Astrocyte of the cerebellum (primary cell): ENCODE measurements at places on chromosomes 13 and 19.

GRCh38 chr19:46496304-46496703, 637 bp upstream of the PNMA8B start:
- DNase-seq: no peak

- no peak for DNase-seq
Observed at GRCh38 chr13:108650271-108650670, 20.9 kb downstream of the MYO16 start.

DNA sequence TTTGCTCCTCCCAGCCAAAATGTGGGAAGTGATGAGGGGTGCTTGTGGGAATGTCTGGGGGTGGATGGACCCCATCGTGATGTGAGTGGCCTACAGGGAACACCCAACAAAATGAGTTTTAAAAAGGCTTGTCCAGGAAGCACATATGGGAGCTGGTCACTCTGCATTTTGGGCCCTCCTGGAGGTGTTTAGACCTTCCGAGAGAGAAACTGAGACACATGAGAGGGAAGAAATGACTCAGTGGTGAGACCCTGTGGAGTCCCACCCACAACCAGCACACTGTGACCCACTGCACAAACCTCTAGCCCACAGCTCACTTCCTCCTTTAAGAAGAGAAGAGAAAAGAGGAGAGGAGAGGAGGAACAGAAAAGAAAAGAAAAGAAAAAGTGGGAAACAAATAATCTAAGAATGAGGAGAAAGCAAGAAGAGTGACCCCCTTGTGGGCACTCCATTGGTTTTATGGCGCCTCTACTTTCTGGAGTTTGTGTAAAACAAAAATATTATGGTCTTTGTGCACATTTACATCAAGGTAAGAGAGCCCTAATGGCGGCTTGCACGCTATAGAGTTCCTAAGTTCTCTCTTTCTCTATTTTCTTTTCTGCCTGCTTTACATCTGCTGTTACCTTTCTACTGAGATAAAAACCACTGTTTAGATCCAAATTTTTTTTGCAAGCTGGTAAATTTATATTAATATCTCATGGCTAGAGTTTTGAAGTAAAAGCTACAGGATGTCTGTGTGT, 13.3 kb upstream of the LILRB1 start:
- no peak for DNase-seq

DNA sequence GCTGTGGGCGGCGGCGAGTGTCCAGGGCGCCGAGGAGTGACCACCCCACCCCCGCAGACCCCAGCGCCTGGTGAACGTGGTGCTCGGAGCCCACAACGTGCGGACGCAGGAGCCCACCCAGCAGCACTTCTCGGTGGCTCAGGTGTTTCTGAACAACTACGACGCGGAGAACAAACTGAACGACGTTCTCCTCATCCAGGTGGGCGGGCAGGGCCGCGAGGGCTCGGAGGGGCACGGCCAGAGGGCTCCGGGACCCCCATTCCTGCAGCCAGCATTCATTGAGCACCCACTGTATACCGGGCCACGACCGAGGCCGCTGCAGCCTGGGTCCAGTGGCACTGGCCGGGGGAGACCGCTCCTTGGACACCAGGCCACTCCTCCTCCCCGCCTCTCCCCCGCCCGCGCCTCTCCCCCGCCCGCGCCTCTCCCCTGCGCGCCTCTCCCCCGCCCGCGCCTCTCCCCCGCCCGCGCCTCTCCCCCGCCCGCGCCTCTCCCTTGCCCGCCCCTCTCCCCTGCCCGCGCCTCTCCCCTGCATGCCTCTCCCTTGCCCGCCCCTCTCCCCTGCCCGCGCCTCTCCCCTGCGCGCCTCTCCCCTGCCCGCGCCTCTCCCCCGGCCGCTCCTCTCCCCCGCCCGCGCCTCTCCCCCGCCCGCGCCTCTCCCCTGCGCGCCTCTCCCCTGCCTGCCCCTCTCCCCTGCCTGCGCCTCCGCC, 3.2 kb downstream of the PRTN3 start:
- no peak for DNase-seq

- DNase-seq: no peak
Observed at GRCh38 chr13:57799624-57800023, 168.1 kb downstream of the PCDH17 start.

- DNase-seq: no peak
Observed at GRCh38 chr19:39736088-39736487, 1.7 kb downstream of the CLC start.

- DNase-seq: no peak
Observed at GRCh38 chr13:112142401-112142930, 75.5 kb downstream of the SOX1 start.

- DNase-seq: no peak
Observed at GRCh38 chr13:40255551-40255950, 410.9 kb downstream of the FOXO1 start.

- DNase-seq: no peak
Observed at GRCh38 chr19:50490411-50490811, 13.8 kb upstream of the GARIN5A start.

- no peak for DNase-seq
Observed at GRCh38 chr13:28432816-28433560, 61.9 kb downstream of the FLT1 start.

DNA sequence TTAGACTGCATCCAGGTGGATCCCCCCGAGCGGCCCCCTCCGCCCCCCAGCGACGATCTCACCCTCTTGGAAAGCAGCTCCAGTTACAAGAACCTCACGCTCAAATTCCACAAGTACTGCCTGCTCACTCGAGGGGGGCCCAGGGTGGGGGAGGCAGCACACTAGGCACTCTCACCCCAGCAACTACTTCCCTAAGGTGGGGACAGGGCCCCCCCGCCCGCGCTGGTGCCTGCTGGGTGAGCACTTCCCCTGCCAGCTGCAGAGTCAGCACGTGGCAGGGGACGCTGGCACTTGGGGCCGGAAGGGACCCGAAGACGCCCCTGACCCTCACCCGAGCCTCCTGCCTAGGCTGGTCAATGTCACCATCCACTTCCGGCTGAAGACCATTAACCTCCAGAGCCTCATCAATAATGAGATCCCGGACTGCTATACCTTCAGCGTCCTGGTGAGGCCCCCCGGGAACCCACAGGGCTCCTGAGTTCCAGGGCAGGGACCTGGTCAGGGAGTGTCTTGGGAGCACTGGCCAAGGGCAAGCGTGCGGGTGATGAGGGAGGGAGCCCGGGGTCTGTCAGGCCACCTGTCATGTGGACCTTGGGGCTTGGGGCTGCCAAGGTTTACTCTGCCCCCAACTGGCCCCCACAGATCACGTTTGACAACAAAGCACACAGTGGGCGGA, 5.2 kb downstream of the MCOLN1 start:
- no peak for DNase-seq

GRCh38 chr13:24275041-24275440, 34.3 kb upstream of the C1QTNF9 start:
- no peak for DNase-seq

DNA sequence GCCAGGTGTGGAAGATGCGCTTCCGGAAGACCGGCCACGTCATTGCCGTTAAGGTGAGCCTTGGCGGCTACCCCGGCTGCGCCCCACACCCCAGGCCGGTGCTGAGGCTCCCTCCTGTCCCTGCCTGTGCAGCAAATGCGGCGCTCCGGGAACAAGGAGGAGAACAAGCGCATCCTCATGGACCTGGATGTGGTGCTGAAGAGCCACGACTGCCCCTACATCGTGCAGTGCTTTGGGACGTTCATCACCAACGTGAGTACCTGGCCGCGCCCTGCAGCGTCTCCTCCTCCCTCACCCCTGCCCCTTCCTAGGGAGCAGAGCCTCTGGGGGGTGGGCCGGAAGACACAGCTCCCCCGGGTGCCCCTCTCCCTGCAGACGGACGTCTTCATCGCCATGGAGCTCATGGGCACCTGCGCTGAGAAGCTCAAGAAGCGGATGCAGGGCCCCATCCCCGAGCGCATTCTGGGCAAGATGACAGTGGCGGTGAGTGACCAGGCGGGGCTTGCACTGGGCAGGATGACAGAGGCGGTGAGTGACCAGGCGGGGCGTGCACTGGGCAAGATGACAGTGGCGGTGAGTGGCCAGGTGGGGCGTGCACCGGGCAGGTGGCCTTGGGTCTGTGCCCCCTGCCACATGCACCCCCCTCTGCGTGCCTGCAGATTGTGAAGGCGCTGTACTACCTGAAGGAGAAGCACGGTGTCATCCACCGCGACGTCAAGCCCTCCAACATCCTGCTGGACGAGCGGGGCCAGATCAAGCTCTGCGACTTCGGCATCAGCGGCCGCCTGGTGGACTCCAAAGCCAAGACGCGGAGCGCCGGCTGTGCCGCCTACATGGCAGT, 4.1 kb upstream of the TGFBR3L start:
- DNase-seq: no peak

DNA sequence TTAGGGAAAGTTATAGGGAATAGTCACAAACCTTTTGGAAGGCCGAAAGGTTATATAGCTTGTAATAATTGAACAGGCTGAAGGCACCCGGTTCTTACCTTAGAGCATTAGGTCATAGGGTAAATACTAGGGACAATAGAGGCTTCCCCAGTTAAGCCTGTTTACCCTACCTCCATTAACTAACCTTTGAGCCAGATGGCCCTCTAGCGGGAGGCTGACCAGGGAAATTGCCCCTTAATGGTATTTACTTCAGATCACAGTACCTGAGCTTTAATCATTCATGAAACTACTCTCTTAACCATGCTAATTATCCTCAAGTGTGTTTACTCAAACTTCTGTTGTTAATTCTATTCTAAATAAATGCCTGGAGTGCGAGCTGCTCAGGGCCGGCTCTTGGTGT, 20.4 kb upstream of the ZNF83 start:
- no peak for DNase-seq

DNA sequence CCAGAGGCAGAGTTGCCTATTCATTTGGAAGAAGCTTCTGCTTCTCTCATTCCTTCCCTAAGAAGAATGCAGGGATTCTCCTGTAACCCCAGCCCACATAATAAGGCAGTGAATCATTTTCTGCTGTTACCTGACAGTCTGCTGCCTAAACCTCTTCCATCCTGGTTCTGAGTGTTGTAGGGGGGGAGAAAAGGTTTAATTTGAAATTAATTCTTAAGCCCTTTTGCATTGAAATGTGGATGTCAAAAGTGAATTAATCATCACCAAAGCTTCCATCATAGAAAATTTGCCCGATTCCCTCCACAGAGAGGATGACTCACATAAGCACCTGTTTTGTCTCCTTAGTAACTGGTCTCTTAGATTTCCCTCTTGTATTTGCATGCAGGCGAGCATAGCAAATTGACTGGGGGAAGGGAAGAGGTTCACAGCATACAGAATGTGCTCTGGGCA, 146.7 kb upstream of the FNDC3A start:
- DNase-seq: no peak

DNA sequence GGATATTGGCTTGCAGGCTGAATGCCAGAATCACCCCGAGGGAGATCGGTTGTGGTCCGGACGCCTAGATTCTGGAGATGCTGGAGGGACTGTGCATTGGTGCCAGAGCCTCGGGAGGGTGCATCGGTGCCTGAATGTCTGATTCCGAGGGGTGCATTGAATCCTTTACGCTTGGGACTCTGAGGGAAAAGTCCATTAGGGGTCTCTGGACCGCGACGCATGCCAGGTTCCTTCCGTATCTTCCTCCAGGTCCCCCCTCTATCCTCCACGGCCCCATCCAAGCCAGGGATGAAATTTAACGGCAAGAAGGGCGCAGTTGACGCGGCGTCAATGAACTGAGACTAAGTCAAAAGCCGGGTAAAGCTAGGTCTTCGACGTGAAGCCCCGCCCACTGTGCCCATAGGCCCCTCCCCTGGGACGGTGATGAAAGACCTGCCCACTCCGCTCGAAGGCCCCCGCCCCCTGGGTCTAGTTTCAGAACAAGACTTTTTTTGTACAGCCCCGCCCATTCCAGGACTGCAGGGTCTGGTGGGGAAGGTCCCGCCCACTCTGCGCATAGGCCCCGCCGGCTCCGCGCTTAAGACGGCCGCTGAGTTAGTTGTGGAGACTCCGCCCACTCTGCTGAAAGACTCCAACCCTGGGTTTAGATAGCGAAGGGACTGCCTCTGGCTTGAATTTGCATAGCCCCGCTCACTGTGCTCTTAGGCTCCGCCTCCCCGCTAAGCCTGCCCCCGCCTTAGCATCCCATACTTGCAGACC, 737 bp downstream of the ZNF575 start:
- DNase-seq: peak; percentile 99

- DNase-seq: no peak
Observed at GRCh38 chr13:21242236-21242635, 65.8 kb downstream of the MRPL57 start.

- no peak for DNase-seq
Observed at GRCh38 chr19:18317961-18318800, 4.7 kb downstream of the LSM4 start.

DNA sequence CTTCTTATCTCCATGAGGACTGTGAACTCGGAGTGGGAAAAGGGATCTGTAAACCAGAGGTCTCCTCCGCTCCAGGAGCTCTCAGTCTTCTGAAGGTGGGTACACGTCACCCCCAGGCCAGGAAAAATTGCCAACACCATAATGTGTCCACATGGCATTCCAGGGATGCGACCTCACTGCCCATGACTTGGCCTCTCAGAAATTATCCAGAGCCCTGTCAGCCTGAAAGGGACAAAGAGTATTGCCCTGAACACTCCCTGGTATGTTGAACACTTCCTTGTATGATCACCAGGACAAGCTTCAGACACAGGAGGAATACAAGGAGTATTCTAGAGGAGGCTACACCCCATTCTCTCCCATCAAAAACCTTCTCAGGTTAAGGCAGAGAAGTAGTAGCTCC, 81.0 kb upstream of the SLC7A1 start:
- peak; percentile 4 for DNase-seq

DNA sequence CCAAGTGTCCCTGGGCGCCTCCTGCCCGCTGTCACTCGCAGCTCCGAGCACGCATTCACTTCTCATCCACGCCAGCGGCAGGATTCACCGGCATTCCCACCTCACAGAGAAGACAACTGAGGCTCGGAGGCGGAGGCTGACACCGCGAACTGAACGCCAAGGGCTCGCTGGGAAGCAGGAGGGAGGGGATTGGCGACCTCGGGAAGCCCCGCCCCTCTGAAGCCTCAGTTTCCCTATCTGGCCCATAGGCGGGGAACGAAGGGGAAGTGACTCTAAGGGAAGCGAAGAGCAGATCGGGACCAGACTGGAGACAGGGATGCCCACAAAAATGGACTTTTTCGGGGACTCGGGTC, 256 bp downstream of the MICOS13 start:
- DNase-seq: no peak

GRCh38 chr19:58544591-58545285, 874 bp downstream of the TRIM28 start:
- no peak for DNase-seq
